Hepatic stellate cell (primary cell): ENCODE measurements at places on chromosomes 13 and 19.

GRCh38 chr19:30679153-30679702 is 307.0 kb downstream of the ZNF536 start:
- DNase-seq: no peak

GRCh38 chr13:30618930-30619279 is 1.2 kb downstream of the USPL1 start:
- no peak for DNase-seq

- no peak for DNase-seq
Observed at GRCh38 chr19:48964205-48965039, 687 bp upstream of the FTL start.

- no peak for DNase-seq
Observed at GRCh38 chr13:87677043-87677495, 5.9 kb downstream of the SLITRK5 start.

DNA sequence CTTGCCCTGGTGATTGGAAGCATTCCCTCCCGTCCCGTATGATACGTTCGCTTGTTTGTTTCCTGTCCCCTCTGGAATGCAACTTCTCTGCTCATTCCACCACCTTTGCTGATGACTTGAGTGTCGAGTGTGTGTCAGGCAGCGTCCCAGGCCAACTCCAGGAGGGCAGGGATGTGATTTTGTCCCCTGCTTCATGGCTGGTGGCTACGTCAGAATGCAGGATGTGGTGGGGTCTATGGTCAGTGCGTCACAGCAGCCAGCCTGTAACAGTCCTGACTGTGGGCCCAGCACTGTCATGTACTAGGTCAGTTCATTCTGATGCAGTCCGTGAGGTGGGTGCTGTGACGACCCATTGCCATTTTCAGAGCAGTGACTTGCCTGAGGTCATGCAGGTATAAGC is 16.2 kb downstream of the BRSK1 start:
- DNase-seq: no peak

GRCh38 chr13:77563111-77563510 is 27.6 kb downstream of the SCEL start:
- no peak for DNase-seq

DNA sequence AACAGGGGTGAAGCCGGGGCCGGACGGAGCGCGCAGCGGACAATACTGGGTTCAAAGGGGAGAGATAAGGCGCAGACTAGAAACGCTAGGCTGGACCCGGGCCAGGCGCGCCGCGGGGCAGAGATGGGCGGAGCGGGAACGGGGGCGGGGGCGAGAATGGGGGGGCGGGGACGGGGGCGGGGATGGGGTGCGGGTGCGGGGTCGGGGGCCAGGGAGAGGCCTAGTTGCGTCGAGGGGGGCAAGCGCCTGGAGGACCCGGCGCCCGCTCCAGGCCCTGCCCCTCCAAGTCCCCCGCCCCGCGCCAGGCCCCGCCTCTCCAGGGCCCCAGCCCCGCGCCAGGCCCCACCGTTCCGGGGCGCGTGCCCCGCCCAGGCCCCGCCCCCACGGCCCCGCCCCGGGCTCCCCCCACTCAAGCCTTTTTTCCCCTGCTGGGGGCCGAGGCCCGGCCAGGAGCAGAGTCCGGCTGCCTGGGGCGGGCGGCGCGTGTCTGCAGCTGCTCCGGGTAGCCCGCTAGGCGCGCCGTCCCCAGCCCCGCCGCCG is at the start of gene CERS4:
CERS4 (plus strand) TSS at position 449 of the 540 bp plus-strand sequence. CDS start 41,707 bp downstream, outside the sequence.
- no peak for DNase-seq

GRCh38 chr13:51475727-51476501 is 23.1 kb upstream of the INTS6 start:
- DNase-seq: no peak

DNA sequence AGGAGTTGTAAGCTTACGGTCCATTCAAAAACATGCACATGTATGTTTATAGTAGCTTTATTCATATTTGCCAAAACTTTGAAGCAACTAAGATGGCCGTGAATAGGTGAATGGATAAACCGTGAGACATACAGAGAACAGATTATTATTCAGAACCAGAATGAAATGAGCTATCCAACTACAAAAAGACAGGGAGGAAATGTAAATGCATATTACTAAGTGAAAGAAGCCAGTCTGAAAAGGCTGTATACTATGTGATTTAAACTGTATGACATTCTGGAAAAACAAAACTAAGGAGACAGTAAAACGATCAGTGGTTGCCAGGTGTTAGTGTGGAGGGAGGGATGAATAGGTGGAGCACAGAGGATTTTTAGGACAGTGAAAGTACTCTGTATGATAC is 19.9 kb downstream of the NDFIP2 start:
- DNase-seq: no peak

- DNase-seq: peak; percentile 16
Observed at GRCh38 chr13:44052780-44053184, 173.1 kb downstream of the LACC1 start.

DNA sequence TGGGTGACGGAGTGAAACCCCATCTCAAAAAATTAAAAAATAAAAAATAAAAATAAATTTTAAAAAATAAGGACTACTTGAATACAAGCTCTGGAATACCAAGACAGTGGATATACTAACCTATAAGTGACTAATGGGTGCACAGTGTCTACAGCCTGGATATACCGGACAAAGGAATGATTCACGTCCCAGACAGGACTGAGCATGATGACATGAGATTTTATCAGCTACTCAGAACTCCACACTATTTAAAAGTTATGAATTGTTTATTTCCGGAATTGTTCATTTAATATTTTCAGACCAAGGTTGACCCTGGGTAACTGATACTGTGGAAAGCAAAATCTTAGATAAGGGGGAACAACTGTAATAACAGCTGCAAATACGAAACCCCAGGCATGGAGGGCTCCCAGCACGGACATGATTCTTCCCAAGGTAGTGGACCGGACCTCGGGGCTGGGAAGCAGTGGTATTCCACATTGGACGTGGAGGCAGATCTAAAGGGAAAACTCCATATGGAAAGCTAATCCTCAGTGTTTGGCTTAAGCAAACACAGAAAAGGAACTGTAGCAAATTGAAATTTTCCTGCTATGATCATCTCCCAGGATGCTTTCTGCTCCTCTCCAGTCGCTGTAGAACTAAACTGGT is 102.6 kb upstream of the TSHZ3 start:
- no peak for DNase-seq

DNA sequence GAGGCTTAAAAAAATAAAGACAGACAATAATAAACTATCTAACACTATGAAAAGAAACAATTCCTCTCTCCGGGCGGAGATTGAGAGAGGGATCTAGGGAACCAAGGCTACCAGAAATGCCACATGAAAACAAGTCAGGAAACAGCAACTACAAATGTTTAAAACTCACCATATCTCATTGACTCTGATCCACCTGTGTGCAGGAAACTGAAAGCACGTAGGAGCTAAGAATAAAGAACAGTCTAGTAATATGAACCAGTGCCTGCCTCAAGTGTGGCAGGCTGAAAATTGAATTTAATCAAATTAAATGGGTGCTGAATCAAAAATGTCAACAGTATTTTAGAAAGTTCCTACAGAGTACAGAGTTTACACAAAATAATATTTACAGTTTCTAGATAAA is 1701.0 kb downstream of the SLITRK5 start:
- DNase-seq: no peak

DNA sequence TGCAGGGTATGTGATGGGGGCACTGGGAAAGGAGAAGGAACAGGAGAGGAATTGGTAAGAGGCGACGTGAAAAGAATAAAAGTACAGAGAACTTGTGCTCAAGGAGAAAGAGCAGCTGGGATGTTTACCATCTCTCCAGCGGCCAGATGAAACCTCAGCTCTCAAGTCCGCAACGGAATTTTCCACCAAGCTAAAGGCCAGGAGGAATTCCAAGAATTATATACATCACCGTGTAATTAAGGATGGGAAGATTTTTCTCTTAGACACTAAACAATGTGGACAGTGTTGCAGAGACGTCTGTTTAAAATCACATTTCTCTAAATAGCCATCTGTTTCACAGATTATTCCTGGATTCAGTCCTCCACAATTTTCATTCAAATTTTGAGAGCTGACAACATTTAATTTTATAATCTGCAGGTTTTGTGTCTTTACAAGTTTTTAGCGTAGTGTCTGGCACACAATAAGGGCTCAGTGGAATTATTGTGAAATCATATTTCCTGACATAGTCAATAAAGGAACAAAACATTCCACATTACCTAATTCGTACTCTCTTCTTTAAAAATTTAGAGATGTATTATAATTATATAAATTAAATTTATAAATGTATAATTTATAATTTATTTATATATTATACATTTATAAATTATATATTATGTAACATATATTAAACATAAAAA is 23.0 kb upstream of the USP29 start:
- DNase-seq: no peak

GRCh38 chr19:38875656-38876395 is 2.2 kb downstream of the RINL start:
- DNase-seq: no peak

DNA sequence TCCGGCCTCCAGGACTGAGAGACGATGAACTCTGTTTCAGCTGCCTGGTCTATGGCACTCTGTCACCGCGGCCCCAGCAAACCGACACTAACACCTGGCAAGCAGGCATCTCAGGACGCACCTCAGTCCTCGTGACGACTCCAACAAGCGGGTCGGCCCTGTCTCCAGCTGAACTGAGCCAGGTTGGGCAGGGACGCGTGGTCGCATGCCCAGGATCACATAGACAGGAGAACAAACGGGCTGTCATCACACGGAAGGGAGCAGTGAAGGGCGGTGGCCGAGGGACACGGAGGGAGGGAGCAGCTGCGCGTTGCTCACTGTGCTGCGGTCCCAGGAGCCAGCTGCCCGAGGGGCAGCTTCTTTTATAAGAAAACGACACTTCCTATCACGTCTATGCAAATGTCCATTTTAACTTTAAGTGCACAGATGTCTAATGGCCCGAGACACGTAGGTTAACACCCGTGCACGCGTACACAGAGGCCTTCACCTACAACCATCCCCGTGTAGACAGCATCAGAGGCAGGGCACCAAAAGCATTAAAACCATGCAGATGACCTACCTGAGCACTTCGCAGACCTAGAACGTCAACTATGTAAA is 8.9 kb downstream of the SGTA start:
- no peak for DNase-seq

GRCh38 chr13:34913040-34913439 is 29.0 kb upstream of the NBEA start:
- DNase-seq: no peak
